Uterus (tissue), 4 donors: ENCODE measurements at places on chromosomes 3 and 15.

GRCh38 chr15:63987796-63988378 is 58.4 kb downstream of the DAPK2 start:
- no peak for DNase-seq

- no peak for DNase-seq
Measured at GRCh38 chr15:66679657-66680108, 22.4 kb upstream of the SMAD6 start.

GRCh38 chr3:65173841-65174240 is 486.0 kb upstream of the ADAMTS9 start:
- no peak for DNase-seq

DNA sequence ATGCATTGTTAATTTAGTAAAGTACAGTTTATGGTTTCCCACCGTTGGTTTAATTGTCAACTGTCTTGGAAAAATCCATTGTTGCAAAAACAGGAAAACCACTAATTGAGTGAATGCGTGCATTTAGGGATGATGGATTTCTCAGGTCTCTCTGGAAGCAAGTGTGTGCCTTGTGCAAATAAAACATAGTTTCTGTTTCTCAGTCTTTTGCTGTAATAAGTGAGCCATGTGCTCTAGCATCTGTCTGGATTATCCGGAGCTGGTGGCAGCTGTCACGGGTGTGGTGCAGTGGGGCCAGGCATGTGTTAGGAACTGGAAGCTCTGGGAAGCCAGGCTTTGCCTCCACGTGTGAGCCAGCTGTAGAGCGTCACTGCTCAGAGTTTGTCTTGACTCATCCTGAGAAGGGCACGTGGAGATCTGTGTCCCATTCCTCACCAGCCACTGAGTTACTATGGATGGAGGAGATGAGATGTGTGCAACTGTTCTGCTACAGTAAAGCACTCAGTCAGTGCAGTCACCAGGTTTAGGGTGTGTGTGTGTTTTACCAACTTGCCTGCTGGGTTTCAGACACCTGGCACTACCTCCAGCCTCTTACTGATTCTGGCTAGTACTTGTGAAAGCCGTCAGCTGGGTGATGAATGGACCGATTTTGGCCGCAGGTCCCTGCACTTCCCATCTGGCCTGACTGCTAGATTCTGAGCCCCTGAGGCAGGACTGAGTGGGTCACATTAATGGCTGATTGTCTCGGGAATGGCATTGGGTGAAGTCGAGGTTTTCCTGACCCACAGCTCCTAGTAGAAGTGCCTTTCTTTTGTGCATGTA is 7.2 kb downstream of the APBA2 start:
- DNase-seq: no peak

- DNase-seq: no peak
Measured at GRCh38 chr3:156460206-156460611, 94.7 kb downstream of the SSR3 start.

- peak; percentile 15 for DNase-seq
Measured at GRCh38 chr3:52527732-52528585, 5.7 kb downstream of the NT5DC2 start.

DNA sequence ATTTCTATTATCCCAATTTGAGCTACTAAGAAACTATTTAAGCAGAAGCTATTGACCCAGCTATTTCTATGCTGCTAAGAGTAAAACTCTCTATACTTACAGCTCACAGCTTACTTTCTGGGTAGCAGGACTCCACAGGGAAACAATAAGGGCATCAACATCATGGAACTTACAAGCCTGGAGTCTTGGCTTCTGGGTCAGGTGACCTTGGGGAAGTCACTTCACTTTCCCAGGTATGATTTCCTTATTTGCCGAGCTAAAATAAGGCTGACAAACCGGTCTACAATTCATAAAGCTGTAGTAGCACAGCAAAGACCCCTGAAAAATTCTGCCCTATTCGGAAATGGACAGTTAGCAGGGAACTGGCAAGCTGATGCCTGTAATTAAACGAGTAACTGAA is 278.3 kb upstream of the NR2F2 start:
- DNase-seq: no peak

- DNase-seq: no peak
Measured at GRCh38 chr15:52994290-52994689, 204.2 kb upstream of the ONECUT1 start.

DNA sequence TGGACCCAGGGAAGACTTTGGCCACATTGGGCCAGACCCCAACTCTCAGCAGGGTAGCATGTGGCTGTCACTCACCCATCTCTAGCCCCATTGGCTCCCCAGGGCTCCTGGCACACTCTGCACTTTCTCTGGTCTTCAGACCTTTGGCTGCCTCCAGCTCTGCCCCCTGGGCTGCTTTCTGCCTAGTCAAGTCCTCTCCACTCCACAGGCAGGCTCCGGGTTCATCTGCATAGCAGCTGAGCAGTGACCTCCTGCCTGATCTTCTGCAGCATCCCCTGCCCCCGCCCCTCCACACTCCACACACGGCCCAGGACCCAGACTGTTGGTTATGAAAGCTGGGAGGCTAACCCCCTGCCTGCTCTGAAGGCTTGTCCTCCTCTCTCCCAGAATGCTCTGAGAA is 8.4 kb upstream of the C15orf39 start:
- DNase-seq: no peak

DNA sequence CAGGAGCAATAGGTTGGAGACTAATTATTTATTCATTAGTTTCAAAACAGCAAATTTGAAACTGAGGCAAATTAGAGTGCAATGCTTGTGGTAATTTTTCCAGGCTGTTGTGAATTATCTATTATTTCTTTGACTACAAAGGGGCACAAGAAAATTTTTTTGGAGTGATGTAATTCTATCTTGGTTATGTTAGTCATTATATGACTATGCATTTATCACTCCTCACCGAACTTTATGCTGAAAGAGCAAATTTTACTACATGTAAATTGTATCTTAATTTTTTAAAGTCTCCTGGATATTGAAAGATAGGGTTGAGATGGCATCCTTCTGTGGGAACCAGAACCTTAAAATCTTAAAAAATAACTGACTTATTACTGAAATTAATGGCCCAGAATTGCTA is 320.0 kb upstream of the ROBO1 start:
- DNase-seq: no peak

- DNase-seq: no peak
Measured at GRCh38 chr3:187327845-187328244, 36.3 kb upstream of the MASP1 start.

GRCh38 chr3:4780545-4780957 is 198.7 kb upstream of the BHLHE40 start:
- no peak for DNase-seq

DNA sequence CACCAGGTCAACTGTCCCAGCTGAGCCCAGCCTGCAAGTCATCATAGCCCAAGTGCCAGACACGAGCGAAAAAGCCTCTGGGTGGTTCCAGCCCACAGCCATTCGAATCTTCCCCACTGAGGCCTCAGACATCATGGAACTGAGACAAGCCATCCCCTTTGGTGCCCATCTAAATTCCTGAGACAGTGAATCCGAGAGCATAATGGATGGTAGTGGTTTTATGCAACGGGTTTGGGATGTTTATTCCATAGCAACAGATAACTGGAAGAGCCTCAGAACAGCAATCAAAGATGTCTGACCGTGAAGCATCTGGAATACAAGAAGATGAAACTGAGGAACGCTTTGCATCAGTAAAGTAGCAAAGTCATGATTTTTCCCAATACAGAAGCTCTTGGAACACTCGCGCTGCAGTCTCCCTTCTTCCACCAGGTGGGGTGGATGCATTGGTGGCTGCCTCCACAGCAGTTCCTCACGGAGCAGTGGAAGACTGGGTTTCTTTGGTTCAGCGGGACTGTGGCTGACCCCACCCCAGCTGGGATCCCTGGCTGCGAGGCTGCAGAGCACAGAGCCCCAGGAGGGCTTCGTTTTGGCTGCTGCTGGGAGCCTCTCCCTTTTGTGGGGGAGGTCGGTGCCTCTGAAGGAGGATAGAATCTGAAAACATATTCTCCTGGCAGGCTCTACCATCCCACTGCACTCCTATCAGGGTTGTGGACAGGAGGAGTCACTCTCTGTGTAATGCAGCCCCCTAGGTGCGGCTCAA is 26.4 kb upstream of the PDE8A start:
- DNase-seq: peak; percentile 70

GRCh38 chr3:131549340-131549739 is 46.6 kb upstream of the MRPL3 start:
- no peak for DNase-seq

DNA sequence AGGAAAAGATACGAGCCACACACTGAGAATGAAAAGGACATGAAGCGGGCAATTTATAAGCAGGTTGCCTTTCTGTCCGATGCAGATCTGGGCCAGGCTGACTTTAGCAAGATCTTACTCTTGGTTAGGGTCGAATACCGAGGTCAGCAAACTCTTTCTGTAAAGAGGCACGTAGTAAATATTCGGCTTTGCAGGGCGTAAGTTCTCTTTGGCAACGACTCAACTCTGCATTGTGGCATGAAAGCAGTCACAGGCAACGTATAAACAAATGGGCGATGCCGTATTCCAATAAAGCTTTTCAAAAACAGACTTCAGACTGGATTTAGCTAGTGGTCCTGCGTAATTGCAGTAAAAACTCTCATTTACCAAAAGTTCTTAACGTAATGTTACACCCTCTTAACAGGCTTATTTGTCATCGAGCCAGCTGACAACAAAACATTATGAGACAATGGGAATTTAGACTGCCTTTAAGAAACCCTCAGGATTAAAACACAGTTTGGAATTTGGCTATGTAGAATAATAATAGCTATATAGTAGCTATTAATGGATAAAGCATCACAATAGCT is 13.1 kb upstream of the RPL35A start:
- no peak for DNase-seq

DNA sequence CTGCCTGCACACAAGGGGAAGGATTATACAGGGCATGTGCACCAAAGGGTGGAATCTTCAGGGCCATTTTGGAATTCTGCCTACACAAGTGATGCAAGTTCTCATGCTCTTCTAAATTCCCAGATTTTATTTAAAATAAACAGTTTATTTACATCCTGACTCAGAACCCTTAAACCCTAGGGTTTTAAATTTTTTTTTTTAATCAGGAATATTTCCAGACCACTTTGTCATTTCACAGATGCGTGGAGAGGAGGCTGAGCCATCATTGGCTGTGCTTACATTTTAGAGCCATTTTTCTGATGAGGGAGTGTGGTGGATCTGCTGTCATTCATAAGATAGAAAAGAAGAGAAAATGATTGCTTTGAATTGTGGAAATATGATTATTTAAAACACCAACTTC is 65.2 kb upstream of the MNS1 start:
- DNase-seq: no peak

DNA sequence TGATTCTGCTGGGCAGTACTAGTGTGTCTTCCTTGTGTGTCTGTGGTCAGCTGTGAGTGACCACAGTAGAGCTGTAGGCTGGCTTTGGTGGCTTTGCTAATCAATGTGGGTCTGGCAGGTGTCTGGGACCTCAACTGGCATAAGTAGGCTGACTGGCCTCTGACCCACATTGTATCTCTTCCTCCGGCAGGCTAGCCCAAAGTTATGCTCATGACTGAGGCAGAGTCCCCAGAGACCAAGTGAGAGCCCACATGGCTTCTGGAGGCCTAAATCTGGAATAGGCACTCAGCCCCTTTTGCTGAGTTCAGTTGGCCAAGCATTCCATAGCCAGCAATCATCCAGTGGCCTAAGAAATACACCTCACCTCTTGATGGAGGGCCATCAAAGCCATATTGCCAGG is 289.1 kb upstream of the SUCLG2 start:
- no peak for DNase-seq

DNA sequence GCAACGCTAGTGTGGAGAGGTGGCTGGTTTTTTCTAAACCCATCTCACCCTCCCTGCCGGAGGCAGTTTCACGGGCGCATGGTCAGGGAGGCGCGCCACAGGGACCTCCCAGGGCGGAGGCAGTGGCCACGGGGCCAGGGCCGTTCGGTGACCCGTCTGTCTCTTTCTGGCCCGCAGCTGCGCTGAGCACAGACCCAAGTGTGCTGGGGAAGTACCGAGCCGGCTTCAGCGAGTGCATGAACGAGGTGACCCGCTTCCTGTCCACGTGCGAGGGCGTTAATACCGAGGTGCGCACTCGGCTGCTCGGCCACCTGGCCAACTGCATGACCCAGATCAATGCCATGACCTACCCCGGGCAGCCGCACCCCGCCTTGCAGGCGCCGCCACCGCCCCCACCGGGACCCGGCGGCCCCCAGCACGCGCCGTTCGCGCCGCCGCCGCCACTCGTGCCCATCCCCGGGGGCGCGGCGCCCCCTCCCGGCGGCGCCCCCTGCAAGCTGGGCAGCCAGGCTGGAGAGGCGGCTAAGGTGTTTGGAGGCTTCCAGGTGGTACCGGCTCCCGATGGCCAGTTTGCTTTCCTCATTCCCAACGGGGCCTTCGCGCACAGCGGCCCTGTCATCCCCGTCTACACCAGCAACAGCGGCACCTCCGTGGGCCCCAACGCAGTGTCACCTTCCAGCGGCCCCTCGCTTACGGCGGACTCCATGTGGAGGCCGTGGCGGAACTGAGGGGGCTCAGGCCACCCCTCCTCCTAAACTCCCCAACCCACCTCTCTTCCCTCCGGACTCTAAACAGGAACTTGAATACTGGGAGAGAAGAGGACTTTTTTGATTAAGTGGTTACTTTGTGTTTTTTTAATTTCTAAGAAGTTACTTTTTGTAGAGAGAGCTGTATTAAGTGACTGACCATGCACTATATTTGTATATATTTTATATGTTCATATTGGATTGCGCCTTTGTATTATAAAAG is 1.8 kb downstream of the HES1 start:
- DNase-seq: peak; percentile 67

DNA sequence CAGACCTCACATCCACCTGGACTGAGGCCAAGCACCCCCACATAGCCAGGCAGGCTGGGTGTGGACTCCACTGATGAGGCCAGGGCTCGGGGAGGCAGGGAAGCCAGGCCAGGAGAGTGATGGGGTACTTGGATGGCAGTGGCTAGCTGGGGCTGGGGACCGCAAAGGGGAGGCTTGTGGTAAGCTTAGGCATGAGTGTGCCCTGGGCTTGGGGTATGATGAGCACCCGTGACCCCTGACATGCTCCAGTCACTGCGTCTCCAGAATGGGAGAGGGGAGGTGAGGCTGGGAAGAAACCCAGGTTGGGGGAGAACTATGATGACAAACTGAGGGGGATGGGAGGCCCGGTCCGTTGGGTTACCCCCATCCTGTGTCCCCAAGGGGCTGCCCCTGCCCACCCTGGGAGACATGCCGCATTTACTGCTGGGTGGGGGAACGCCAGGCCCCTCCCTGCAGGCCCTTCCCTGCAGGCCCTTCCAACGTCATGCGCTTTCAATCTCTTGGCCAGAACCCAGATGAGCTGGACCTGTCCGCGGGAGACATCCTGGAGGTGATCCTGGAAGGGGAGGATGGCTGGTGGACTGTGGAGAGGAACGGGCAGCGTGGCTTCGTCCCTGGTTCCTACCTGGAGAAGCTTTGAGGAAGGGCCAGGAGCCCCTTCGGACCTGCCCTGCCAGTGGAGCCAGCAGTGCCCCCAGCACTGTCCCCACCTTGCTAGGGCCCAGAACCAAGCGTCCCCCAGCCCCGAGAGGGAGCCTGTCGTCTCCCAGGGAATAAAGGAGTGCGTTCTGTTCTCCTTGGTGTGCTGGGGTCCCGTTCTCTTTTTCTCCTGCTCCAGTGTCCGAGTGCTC is 34.1 kb downstream of the TSPAN3 start:
- DNase-seq: peak; percentile 16

DNA sequence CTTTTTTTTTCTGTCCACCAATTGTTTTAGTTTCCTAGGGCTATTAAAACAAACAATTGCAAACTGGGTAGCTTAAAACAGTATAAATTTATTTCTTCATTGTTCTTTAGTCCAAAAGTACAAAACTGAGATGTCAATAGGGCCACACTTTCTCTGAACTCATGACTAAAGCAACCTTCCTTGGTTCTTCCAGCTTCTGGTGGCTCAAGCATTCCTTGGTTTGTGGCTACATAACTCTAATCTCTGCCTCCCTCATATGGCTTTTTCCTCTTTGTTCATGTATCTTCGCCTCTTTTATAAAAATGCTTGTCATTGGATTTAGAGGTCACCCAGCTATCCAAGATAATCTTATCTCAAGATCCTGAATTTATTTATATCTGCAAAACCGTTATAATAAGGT is 914.5 kb upstream of the EPHA6 start:
- DNase-seq: no peak
